ENCODE measurements at places on chromosomes 11 and 22.

DNA sequence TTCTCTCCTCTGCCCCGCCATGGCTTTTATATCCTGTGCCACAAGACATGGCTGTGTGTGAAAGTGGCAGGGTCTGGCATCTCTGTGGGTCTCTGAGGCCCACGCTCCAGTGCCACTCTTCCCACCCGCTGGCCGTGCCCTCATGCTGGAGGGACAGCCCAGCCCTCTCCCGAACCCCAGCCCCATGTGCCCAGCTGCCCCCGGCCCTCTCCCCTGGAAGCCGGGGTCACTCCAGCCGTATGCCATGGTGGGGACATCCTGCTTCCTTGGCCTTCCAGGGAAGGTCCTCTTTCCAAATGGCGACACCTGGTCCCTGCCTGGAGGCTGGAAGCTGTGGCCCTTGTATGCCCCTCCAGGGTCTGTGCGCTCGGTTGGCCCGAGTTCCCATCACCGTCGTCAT is 63.3 kb upstream of the PPP6R3 start:
- DNase-seq, result no peak

DNA sequence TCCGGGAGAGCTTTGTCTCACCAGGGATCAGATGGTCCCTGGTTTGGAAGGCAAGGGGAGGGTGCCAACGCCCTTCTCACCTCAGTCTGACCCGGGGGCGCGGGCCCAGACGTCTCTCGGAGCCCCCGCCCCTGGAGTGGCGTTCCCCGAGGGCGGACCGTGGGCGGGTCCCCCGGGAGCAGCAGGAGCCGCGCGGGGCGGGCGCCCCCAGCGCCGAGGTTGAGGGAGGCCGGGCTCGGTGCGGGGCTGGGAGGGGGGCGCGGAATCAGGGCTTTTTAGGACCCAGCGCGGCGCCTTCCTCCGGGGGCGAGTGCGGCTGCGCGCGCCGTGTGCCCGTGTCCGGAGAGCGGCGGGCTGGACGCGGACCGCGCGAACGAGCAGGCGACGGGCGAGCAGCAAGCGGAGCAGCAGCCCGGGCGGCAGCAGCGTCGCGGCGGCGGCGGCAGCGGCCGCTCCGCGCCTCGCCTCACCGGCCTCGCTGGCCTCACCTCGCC is at the start of gene KCNC1:
TSS of gene KCNC1 (plus strand) at position 364 of the 494 bp plus-strand sequence. CDS start 1,222 bp downstream, outside the sequence.
- DNase-seq, result peak; percentile 32

DNA sequence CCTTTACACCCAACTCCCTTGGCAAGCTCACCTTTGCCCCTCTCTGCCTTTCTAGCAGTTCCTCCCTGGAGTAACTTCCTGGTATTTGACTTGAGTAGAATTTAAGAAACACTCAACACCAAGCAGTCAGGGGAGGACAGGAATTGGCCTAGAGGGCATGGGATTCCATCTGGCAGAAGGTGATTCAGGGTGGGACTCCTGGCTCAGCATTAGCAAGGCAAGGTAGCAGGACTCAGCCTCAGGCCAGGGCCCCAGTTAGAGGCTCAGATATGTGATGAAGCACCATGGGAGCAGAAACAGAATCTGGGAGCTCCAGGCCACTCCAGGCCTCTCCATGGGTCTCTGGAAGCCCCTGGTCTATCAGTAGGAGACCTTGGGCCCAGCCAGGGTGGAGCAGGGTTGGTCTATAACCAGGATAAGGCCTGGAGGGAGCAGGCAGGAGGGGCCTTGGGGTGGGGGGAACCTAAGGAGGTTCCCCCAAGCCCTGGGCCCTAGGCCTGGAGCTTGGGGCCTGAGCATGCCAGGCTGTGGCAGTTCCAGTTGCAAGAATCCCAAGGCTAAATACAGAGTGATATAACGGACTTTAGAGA is 148.2 kb downstream of the PARVA start:
- DNase-seq, result no peak

DNA sequence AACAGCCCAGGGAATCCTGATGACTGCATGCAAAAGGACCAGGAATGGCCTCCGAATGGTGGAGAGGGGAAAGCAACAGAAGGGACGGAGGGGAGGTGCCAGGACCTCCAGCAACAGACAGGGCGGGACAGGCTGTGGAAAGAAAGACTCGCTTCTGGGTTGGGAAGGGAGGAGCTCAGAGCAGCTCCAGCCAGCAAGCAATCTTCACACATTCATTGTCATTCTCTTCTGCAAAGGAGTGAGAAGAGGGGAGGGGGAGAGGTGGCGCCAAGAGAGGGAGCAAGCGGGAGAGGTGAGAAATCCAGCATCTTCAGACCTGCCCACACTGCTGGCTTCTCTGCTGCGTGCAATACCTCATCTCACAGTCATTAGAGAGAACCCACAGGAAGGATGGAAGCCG is 509.0 kb downstream of the BUD13 start:
- no peak for DNase-seq

DNA sequence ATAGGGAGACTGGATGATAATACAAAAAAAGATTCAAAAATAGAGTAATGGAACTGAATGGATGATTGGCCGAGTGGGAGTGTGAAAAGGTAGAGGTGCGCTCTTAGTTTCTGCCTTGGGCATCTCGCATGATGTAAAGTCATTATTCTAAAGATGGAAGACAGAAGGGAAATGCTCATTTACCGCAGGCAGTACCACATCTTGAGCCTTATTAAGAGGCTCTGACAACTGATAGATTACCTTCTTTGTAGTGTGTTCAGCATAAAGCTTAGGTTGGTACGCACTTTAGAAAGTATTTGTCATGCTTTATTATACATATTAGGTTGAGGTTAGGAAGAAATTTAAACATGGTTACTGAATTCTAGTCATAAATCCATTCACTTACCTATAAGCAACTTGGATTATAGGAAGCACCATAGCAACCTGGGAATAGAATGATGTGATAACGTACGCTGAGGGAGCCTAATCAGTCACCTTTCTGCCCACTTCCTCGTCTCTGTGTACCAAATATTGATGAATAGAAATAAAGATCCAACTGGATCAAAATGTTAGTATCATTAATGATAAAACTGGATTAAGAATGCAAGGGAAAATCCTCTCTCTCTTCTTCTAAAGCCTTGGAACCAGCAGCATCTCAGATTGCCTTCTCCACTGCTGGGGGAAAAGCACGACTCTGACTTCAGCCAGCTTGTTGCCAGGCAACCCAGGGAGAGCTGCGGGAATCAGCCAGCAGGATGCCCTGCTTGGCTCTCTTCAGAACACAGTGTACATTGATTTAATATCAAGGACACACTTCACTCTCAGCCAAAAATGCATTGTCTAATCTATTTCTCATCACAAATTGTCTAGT is 29.0 kb upstream of the VWA5A start:
- DNase-seq, result no peak

GRCh38 chr11:71309611-71310010 is 57.2 kb upstream of the SHANK2 start:
- DNase-seq, result no peak

- no peak for DNase-seq
These were observed 19.5 kb upstream of the TAB1 start for GRCh38 chr22:39379756-39380730.

GRCh38 chr11:70569618-70569890 is 171.2 kb downstream of the CTTN start:
- no peak for DNase-seq

DNA sequence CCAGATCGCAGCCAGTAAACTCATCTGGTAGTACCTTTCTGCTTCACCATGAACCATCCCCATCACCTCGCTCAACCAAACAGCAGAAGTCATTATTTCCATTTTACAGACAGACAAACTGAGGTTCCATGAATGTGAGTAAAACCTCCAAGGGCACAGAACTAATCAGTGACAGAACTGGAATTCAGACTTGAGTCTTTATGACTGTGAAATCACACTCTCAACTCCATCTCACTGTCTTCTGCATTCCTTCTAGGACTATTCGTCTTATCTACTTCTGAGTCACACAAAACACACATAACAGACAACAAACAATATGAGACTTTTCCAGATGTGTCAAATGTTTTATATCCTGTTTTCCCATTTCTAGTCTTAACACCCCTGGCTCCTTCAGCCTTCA is 9.3 kb upstream of the NUP50 start:
- DNase-seq, result peak; percentile 61

GRCh38 chr22:43402128-43402527 is 9.7 kb upstream of the MPPED1 start:
- DNase-seq, result no peak

DNA sequence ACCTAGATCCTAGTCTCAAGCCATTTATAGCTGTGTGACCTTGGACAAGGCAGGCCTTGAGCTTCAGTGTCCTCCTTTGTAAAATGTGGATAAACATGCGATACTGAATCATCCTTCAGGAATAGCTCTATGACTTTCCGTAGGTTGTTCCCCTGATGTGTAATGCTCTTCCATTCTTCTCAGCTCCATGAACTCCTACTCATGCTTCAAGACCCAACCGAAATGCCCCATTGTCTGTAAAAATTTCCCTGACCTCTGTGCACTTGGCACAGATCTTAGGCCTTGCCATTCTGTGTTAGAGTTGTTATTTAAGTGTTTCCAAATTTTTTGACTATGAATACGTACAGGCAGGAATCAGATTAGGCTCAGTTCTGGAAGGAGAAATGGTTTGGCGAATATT is 3.3 kb upstream of the BEST1 start:
- no peak for DNase-seq

GRCh38 chr11:79437981-79438630 is 2.7 kb downstream of the TENM4 start:
- DNase-seq, result peak; percentile 78

DNA sequence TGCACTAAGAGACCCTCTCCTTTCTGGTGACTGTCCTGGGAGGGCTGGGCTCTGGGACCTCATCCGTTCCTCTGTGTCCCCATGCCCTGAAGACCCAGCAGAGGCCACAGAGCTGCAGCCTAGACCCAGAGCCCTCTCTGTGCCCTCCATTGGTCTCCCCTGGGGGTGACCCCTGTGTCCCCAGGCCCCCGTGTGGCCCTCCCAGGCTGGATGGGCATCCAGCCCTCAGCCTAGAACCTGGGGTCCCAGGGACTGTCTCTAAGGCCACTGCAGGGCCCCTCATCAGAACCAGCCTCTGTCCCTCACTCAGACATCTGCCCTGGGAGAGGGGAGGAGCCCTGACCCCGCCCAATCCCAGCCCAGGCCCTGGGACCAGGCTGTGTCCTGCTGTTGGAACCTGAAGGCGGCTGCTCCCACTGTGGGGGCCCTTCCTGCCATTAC is 5.7 kb downstream of the IGLL1 start:
- DNase-seq, result no peak

DNA sequence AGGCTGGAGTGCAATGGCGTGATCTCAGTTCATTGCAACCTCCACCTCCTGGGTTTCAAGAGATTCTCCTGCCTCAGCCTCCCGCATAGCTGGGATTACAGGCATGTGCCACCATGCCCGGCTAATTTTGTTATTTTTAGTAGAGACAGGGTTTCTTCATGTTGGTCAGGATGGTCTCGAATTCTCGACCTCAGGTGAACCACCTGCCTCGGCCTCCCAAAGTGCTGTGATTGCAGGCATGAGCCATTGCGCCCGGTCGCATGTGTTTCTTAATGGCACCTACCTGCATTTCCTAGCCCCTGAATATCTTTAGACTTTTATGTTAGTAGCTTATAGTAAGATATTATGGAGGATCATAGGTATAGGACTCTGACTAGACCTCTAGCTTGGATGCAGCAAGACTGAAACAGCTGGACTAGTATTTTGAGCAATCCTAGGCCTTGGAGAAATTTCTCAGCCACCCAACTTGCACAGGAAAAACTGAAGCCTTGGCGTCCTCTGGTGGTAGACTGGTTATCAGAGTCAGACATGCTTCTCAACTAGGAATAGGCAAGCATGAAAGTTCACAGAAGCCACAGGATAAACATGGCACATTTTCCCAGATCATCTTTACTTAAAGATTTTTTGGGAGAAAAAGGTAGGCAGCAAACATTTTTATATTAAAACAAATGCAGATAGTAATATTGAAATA is 22.7 kb upstream of the C1QTNF4 start:
- peak; percentile 85 for DNase-seq

DNA sequence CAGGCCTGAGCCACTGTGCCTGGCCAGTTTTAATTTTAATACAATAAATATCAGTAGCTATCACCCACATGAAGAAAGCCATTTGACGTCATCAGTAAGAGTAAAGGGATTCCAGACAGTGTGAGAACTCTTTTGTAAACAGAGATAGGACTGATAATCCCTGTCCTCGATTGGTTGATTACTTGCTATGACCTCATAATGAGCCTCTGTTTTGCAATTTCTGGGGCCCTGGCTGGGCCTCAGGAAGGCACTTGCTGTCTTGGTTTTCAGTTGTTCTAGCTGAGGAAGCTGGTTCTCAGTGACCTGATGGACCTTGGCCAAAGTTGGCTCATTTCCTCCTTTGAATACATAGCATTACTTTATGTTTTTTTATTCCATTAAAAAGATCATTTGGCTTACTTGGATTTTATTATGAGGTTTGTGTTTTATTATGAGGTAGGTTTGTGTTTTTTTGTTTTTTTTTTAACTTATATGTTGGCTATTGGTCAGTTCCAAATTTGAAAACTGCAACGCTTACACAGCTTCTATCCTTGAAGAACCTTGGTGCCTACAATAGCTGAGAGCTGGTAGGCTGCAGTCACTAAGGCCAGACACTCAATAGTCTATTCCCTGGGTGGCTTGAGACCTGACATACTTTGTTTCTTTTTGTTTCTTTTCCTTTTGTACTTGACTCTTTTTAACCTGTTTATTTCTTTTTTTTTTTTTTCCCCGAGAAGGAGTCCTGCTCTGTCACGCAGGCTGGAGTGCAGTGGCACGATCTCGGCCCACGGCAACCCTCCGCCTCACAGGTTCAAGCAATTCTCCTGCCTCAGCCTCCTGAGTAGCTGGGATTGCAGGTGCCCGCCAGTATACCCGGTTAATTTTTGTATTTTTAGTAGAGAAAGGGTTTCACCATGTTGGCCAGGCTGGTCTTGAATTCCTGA is 20.0 kb downstream of the MARK2 start:
- DNase-seq, result no peak

DNA sequence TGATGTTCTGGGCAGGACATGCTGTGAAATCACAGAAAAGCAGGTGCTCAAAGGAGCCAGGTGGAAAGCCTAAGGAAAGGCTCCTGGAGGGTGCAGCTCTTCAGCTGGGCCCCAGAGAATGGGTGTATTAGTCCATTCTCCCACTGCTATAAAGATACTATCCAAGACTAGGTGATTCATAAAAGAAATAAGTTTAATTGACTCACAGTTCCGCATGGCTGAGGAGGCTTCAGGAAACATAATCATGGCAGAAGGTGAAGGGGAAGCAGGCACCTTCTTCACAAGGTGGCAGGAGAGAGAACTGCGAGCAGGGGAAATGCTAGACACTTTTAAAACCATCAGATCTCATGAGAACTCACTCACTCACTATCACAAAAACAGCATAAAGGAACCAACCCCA is 43.1 kb upstream of the DEUP1 start:
- no peak for DNase-seq

GRCh38 chr11:117366248-117366647 is 38.6 kb downstream of the CEP164 start:
- DNase-seq, result no peak

DNA sequence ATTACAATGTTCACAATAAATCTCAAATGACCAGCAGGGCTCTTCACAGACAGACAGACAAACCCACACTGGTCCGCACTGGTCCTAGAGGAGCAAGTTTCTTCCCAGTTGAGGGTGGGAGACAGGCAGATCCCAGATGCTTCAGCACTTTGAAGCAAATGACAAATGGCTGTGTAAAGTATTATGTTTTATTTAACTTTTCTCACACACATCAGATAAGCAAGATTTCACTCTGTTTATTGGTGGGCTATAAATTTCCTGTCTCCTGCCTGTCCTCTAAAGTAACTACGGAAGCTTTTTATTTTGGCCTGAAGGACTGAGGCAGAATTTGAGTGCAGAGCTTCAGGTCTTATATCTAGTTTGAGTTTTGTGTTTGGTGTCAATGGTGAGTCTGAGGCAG is 174.7 kb upstream of the MTNR1B start:
- no peak for DNase-seq
